CD4-positive, alpha-beta T cell (primary cell): ENCODE measurements at places on chromosomes 16 and 17. TPM values are rescaled to one million over a fixed set of nuclear protein-coding genes. Genes with fewer than 3 reads are reported as not detected.

The TP53TG3B gene
- total RNA-seq: not detected

The TMC7 gene
- total RNA-seq: not detected

The PFAS gene
- total RNA-seq: 23.0 TPM

The TPSG1 gene
- total RNA-seq: not detected

The LGALS9B gene
- total RNA-seq: not detected

The KRT33A gene
- total RNA-seq: not detected

The PSMB10 gene
- total RNA-seq: 71.6 TPM

The HBQ1 gene
- total RNA-seq: not detected

The NR1D1 gene
- 29.6 TPM for total RNA-seq

The ASGR1 gene
- total RNA-seq: 0.64 TPM

The CSH2 gene
- not detected for total RNA-seq

The RNF222 gene
- total RNA-seq: 1.2 TPM

The PRAC1 gene
- total RNA-seq: not detected
